Fibroblast of the aortic adventitia (primary cell): ENCODE measurements at places on chromosomes 12 and 14.
A peak's percentile ranks its signal among the peaks of the same experiment; 100 is the strongest.

- DNase-seq = no peak
Observed at GRCh38 chr12:57489157-57489641, 1.3 kb downstream of the MARS1 start.

DNA sequence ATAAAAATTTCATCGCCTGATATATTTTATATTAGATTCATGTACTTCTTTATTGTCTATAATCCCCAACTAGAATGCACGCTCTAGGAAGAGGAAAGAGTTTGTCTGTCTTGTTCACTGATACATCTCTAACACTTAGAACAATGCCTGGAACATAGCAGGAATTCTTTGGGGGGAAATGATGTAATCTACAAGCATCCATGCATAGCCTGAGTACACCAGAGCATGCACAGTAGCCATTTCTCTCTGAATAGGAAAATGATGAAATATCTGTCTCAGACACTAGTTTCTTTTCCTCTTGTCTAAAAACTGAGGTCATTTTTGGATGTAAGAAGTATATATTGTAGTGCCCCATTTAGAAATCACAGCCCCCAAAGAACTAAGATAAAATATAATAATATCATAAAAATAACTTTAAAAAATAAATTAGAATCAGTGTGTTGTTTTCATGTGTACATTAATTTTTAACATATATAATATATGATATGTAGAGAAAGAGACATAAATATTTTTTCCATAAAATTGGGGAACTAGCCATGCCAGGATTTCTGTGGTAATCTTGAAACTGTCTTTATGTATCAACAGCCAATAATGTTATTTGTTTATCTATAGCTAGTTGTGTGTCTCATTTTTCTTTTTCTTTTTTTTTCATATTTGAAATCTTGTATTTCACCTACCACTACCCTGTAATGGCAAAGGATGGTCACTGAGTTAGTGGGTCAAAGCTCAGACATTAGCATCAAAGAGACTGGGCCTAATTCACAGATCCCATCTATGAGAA lies 155.6 kb upstream of the TMCC3 start:
- peak; percentile 84 for DNase-seq

GRCh38 chr14:32374155-32374554 lies 45.1 kb downstream of the AKAP6 start:
- DNase-seq = peak; percentile 27

- DNase-seq = no peak
Observed at GRCh38 chr14:94394025-94394493, 5.7 kb upstream of the SERPINA1 start.

DNA sequence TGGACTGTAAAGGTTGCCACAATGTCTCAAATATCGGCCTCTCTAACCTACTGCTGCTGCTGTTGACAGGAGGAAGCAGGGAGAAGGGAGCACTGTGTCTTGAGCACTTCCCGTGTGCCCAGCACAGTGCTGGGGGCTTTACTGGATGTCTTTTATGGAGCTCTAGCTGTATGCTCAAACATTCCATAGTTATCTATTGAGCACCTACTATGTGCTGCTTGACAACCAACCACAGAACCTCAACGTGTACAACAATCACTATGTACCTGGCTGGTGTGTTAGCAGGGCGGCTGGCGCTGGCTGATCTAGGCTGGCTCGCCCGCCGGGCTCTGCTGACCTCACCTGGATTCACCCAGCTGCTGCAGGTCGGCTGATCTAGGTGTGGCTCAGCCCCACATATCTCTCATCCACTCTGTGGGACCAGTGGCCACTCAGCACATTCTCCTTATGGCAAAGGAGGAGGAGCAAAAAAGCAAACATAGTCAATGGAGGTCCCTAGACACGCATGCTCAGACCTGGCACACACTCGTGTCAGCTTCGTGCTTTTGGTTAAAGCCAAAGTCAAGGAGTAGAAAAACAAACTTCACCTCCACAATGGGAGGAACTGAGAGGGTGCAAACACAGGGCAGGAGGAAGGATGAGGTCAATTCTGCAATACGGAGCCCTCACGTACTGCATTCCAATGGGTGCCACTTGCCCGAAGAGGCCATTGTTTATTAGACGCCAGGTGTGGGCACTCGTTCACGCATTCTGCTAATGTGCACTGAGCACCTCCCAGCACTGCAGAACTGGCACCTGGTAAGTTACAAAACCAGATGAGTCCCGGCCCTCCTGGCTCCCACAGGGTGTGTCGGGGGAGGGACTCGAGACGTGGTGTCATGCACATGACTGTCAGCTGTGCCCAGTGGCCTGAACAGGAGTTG lies 147.2 kb downstream of the SCARB1 start:
- no peak for DNase-seq
